Activated CD4-positive, alpha-beta T cell treated with anti-CD3 and anti-CD28 coated beads for 36 hours (primary cell): ENCODE measurements at places on chromosomes 7 and 10. TPM values are rescaled to one million over a fixed set of nuclear protein-coding genes. Genes with fewer than 3 reads are reported as not detected.

Gene TRPV5
- not detected for total RNA-seq

Gene MMD2
- total RNA-seq: not detected

Gene NPSR1
- not detected for total RNA-seq

Gene CALHM1
- total RNA-seq: not detected

Gene NRCAM
- 1.0 TPM for total RNA-seq

Gene CEP55
- total RNA-seq: 67.8 TPM

Gene CTAGE4
- total RNA-seq: 1.2 TPM

Gene AUTS2
- 3.0 TPM for total RNA-seq

Gene EGFR
- 0.09 TPM for total RNA-seq

Gene MRC1
- 0.05 TPM for total RNA-seq

Gene C7orf33
- not detected for total RNA-seq

Gene GPR26
- not detected for total RNA-seq
